ENCODE measurements at places on chromosomes 6 and 20.

GRCh38 chr6:7073082-7073820 is 34.5 kb upstream of the RREB1 start:
- no peak for DNase-seq

- DNase-seq: no peak
These were observed 102.2 kb downstream of the DACT2 start for GRCh38 chr6:168217216-168217879.

- DNase-seq: no peak
These were observed 485.7 kb upstream of the JARID2 start for GRCh38 chr6:14759976-14760672.

- DNase-seq: no peak
These were observed 29.1 kb downstream of the CPNE5 start for GRCh38 chr6:36809941-36810803.

DNA sequence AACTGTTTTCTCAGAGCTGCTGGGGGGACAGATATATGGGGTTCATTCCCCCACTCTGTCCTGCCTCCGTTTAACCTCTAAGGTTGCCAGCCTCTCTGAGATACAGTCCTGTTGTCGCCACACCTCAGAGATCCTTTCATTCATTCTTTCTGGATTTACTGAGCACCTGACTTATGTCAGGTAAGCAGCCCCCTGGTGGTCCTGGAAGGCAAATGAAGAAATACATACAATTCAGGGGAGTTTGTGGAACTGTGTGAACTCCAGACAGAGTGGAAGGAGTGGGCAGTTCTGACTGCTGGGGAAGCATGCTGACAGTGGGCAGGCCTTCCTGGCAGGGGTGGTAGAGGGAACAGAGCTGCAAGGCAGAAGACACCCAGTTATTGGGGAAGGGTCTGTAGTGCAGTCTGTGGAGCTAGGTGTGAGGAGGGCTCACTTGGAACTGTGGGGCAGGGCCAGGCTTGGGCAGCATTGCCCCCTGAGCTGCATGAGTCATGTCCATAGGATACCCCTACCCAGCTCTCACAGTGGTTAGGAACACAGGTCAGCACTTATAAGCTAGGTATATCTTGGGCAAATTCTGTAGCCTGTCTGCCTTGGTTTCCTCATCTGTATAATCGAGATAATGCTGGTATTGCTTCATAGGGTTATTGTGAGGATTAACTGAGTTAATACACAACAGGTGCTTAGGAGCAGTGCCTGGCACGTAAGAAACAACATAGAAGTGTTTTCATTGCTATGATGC is 12.8 kb upstream of the SGK2 start:
- DNase-seq: no peak

GRCh38 chr6:137430954-137431353 is 63.2 kb downstream of the OLIG3 start:
- no peak for DNase-seq

GRCh38 chr6:15758631-15759215 is 95.9 kb upstream of the DTNBP1 start:
- DNase-seq: no peak

Data from CD4-positive, alpha-beta T cell treated with Interleukin-4 for 4 hours (primary cell).